WTC11 (cell line): ENCODE measurements at places on chromosomes 5 and 9. TPM values are rescaled to one million over a fixed set of nuclear protein-coding genes. Genes with fewer than 3 reads are reported as not detected.

Gene LHFPL2
- 34.4 to 40.6 TPM (median 36.6 TPM) in 3 replicates for total RNA-seq

- no peak for DNase-seq
These were observed 667.3 kb upstream of the CDH9 start for GRCh38 chr5:27705661-27706060.

- DNase-seq: peak; percentile 78
These were observed 23.1 kb downstream of the TRIM7 start for GRCh38 chr5:181181650-181182565.

GRCh38 chr5:5854087-5854486, 431.6 kb downstream of the ICE1 start:
- DNase-seq: no peak

Gene SLF1
- total RNA-seq: 15.6 to 15.7 TPM (median 15.7 TPM) in 3 replicates

DNA sequence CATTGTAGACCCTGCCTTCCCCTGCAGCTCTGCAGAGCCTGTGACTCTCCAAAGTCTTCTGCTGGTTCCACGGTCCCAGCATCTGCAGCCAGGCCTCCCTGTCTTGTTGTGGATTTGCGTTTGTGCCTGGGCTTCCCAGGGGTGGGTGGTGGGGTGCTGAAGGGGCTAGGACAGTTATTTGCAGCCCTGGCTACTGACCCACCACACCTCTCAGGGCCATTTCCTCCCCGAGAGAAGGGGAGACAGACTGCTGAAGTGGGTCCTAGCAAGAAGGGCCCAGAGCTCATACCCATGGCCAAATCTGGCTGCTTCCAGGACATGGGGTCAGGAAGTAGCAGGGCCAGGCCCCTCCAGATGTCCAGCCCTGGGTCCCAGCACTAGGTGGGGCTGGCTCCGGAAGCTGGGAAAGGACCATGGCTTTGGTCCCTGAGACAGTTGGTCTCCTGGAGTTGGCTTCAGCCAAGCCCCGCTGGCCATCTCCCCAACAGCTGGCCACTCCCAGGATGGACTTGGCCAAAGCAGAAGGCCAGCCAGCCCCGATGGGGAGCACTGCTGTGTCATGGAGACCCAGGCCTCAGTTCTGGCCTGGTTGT, 26.3 kb downstream of the GSN start:
- no peak for DNase-seq

DNA sequence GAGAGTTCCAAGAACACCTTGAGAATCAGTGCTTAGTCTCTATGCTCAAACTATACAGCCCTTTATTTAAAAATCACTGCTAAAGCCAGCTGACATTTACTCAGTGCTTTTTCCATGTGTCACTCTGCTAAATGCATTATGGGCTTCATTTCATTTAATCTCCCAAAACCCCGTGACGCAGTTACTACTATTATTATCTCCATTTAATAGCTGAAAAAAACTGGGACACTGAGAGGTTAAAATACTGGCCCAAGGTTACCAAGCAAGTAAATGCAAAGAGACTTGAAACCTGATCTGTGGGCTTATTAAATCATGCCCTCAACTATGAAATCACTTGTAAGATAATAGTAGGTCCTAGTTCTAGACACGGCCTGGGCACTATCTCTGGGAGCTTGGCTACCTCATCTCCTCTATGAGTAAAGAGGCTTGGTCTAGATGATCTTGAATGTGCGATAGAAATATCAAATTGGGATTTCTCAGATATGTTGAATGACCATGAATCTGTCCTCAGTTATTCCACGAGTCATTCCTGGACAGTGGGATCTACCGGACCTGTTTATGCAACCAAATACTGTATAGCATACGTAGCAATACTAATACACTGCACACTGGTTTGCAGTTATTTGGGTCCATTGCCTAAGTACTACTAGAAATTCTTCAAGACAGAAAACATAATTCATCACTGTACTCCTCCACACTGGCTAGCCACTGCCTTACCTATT, 32.3 kb downstream of the MARCHF11 start:
- DNase-seq: no peak

- no peak for DNase-seq
These were observed 97.3 kb upstream of the SPATA31C2 start for GRCh38 chr9:88235615-88236014.

GRCh38 chr9:76358628-76359280, 35.5 kb downstream of the RFK start:
- DNase-seq: no peak
